Activated CD8-positive, alpha-beta memory T cell treated with anti-CD3 and anti-CD28 coated beads, Interleukin-2, amount 10 ng/mL, durations not matched to agents 7 days and 5 days (primary cell): ENCODE measurements at places on chromosomes 7 and 10. TPM values are rescaled to one million over a fixed set of nuclear protein-coding genes. Genes with fewer than 3 reads are reported as not detected.

GRCh38 chr10:527416-527815, 162.1 kb downstream of the DIP2C start:
- DNase-seq = no peak

- DNase-seq = no peak
These were observed 118.8 kb downstream of the JAZF1 start for GRCh38 chr7:28061824-28062196.

HYAL4 gene
- not detected for total RNA-seq

DNA sequence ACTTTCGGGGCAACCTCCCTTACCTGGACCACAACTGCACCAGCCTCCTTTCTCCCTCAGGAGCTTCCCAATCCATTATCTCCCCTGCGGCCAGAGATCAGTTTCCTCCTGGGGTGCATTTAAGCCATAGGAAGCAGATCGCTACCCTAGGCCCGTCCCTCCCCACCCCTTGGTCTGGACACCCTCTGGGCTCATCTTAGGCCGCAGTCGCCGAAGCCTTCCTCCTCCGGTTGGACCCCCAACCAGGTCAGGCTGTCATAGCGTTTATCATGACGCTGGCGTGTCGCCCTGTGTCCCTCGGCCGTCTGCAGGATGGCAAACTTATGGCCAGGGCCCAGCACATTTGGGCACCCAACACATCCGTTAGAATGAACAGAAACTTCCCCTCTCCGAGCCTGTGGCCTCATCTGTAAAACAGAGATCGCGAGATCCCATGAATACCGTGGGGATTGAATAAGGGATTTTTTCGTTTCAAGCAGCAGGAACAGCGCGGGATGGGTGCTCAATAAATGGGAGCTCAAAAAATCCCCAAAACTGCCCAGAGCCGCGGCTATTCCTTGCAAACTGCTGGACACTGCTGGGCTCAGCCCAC, 669 bp upstream of the AP5Z1 start:
- DNase-seq = no peak

FAM25A gene
- not detected for total RNA-seq

EPO gene
- total RNA-seq = not detected

DNA sequence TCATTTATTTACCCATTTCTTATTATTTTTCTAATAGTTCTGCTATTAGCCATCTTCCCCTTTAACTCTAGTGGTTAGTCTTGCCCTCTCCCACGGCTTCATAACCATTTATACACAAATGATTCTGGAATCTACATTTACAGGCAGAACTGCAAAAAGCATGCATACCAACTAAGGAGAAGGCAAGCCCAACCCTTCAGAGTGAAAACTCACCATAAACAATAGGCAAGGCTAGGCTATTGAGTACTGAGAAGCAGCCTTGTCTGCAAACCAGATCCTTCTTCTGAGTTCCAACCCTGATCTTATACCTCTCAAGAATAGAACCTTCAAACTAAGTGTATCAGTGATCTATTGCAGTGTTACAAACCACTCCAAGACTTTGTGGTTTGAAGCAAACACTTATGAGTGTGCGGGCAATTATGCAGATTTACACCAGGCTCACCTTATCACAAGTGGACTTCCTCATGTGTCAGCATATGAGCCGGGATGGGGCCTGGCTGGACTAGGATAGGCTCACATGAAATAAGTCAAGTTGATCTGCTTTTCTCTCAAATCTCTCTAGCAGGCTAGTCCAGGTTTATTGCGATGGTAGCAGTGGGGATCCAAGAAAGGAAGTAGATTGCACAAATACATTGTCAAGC, 896.9 kb upstream of the PHF14 start:
- DNase-seq = no peak

DNA sequence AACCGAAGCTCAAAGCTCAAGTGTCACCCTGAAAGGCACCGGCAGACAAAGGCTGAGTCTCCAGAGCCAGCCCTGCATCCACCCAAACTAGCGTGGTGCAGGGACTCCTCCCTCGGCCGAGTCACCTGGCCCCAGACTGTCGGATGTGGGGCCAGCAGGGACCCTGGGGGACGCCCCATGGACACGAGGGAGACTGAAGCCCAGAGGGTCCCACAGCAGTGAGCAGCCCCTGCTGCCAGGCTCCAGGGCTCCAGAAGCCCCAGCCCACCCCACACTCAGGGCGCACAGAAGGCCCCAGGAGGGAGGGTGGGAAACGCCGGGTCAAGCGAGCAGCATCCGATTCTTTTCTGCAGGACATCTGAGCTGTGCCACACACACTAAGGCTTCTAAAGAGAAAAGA, 20.2 kb downstream of the GPR146 start:
- DNase-seq = no peak

- no peak for DNase-seq
These were observed 531.6 kb upstream of the IGFBP3 start for GRCh38 chr7:46452561-46453135.
